ENCODE measurements at places on chromosomes 5 and 9. TPM values are rescaled to one million over a fixed set of nuclear protein-coding genes. Genes with fewer than 3 reads are reported as not detected.

Gene C5orf58
- total RNA-seq, result not detected

Gene FGF1
- total RNA-seq, result 0.13 TPM

Gene FBLL1
- total RNA-seq, result 0.24 TPM

Gene PCDHGC5
- 0.05 TPM for total RNA-seq

Gene F12
- total RNA-seq, result 21.8 TPM

Gene SGCD
- total RNA-seq, result 3.7 TPM

Gene CEP78
- 17.7 TPM for total RNA-seq

Gene TOR1A
- total RNA-seq, result 64.4 TPM

Gene ARHGEF39
- total RNA-seq, result 15.4 TPM

Gene LCN9
- total RNA-seq, result not detected

Gene SLC34A3
- 0.13 TPM for total RNA-seq

Gene LCN2
- total RNA-seq, result 3.3 TPM

Gene PALM2AKAP2
- 0.55 TPM for total RNA-seq

Gene NUTM2F
- not detected for total RNA-seq

Gene INSYN2B
- total RNA-seq, result 1.1 TPM

Gene ZNF346
- total RNA-seq, result 13.0 TPM

Gene PCDHB16
- 0.05 TPM for total RNA-seq

Gene SPAG8
- 0.27 TPM for total RNA-seq

Gene FREM1
- total RNA-seq, result not detected

Gene PPP3R2
- total RNA-seq, result not detected

Gene ADAM19
- total RNA-seq, result 17.6 TPM

Gene FBXW5
- 95.1 TPM for total RNA-seq
